ENCODE measurements at places on chromosomes 2 and 18. TPM values are rescaled to one million over a fixed set of nuclear protein-coding genes. Genes with fewer than 3 reads are reported as not detected.

The CYTIP gene
- 1.8 TPM for total RNA-seq

The CFC1 gene
- 0.55 TPM for total RNA-seq

The CDCA7 gene
- total RNA-seq, result 10.7 TPM

The RTP5 gene
- total RNA-seq, result not detected

The GPBAR1 gene
- total RNA-seq, result not detected

The TMEM182 gene
- total RNA-seq, result 42.3 TPM

The ACTG2 gene
- 53.9 TPM for total RNA-seq

The DSC3 gene
- 18.1 TPM for total RNA-seq

The EPB41L3 gene
- 103 TPM for total RNA-seq

The SOWAHC gene
- 17.9 TPM for total RNA-seq

The GREB1 gene
- 18.5 TPM for total RNA-seq

The GPR45 gene
- total RNA-seq, result not detected

The ANKAR gene
- 37.9 TPM for total RNA-seq

The PRKD3 gene
- 84.2 TPM for total RNA-seq

The FOXI3 gene
- total RNA-seq, result 7.1 TPM

The HTR2B gene
- total RNA-seq, result 1.0 TPM

The PFN4 gene
- total RNA-seq, result 4.1 TPM

The PMAIP1 gene
- 2.7 TPM for total RNA-seq

The BIRC6 gene
- total RNA-seq, result 306 TPM

The RIT2 gene
- 0.38 TPM for total RNA-seq

The SCTR gene
- total RNA-seq, result not detected

The TUBA4B gene
- not detected for total RNA-seq

The ASB18 gene
- not detected for total RNA-seq

The KCNE4 gene
- 17.8 TPM for total RNA-seq

The PUS10 gene
- total RNA-seq, result 9.3 TPM

The HEATR5B gene
- 73.4 TPM for total RNA-seq

The DSG3 gene
- 3.1 TPM for total RNA-seq

The SERPINB7 gene
- total RNA-seq, result not detected

The TGFA gene
- 3.4 TPM for total RNA-seq

The ATP8B1 gene
- total RNA-seq, result 12.3 TPM

The FOXD4L1 gene
- not detected for total RNA-seq

The RAPH1 gene
- total RNA-seq, result 88.7 TPM

The MRPL53 gene
- 17.5 TPM for total RNA-seq

The CACNB4 gene
- total RNA-seq, result 26.2 TPM

The ECEL1 gene
- total RNA-seq, result 19.0 TPM

The PTPN2 gene
- 52.9 TPM for total RNA-seq

The TIGD1 gene
- total RNA-seq, result 9.6 TPM

The LRATD1 gene
- 24.7 TPM for total RNA-seq

The DSG2 gene
- total RNA-seq, result 18.5 TPM

The TRAK2 gene
- total RNA-seq, result 87.7 TPM

The DTNA gene
- 46.2 TPM for total RNA-seq

The SP5 gene
- total RNA-seq, result 0.77 TPM

The VSNL1 gene
- 12.9 TPM for total RNA-seq

The CCDC195 gene
- not detected for total RNA-seq

Measured in camera-type eye (tissue), 1 donor.